HCT116 (cell line): ENCODE measurements at places on chromosomes 11 and 22. TPM values are rescaled to one million over a fixed set of nuclear protein-coding genes. Genes with fewer than 3 reads are reported as not detected.

SHISAL1 gene
- total RNA-seq = not detected

GRCh38 chr11:33263549-33263948 lies 6.4 kb downstream of the HIPK3 start:
- peaks cover 31% of the 10 kb centered on the region for H3K4me1 ChIP-seq
- H3K27me3 ChIP-seq = no peaks in the 10 kb centered on the region
- no peak overlapping the region for H3K4me3 ChIP-seq
- no peak overlapping the region for H3K27ac ChIP-seq
- no peaks in the 10 kb centered on the region for H3K36me3 ChIP-seq

GRCh38 chr11:70829886-70830272 lies 422.5 kb downstream of the SHANK2 start:
- no peaks in the 10 kb centered on the region for H3K4me1 ChIP-seq
- no peaks in the 10 kb centered on the region for H3K36me3 ChIP-seq
- no peaks in the 10 kb centered on the region for H3K27me3 ChIP-seq
- H3K4me3 ChIP-seq = no peak overlapping the region
- DNase-seq = no peak

GGTLC3 gene
- total RNA-seq = not detected

DNA sequence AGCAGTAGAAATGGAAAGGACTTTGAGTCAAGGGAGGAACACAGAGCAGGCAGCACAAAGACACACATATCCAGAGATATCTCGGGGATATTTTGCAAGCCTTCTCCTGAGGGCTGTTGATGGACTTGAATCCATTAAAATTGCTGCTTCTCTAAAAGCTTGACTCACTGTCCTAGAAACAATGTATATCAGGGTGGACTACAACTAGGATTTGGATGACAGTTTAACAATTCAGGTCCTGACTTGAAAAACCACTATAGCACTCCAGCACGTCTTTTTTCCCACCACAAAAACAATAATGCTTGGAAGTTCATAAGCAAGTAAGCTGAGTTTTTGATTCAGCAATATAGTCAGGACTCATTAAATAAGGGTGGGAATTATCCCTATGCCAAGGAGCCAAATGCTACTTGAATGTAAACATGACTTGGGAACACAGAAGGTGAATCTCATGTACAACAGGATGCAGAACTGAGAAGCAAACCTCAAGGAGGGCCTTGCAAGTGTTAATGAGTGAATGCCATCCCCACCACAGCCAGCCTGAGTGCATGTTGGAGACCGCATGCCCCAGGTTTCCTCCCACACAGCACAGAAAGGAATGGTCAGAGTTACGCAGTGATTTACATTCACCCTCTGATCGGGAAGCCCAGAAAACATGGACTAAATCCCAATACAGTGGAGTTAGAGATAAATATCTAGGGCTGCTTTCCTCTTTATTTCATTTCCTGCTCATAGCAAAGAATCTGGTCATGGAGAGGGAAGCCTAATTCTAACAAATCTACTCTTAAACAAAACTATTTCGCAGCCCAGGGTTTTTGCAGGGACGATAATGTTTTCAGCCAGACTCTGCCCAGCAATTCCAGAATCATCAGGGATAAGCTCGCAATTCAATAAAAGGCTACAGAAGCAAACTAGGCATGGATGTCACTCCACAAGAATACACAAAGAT lies 98.4 kb upstream of the OR9G4 start:
- no peaks in the 10 kb centered on the region for H3K27me3 ChIP-seq
- no peak for DNase-seq
- H3K4me1 ChIP-seq = no peaks in the 10 kb centered on the region
- no peak overlapping the region for H3K27ac ChIP-seq
- H3K36me3 ChIP-seq = no peaks in the 10 kb centered on the region

DNA sequence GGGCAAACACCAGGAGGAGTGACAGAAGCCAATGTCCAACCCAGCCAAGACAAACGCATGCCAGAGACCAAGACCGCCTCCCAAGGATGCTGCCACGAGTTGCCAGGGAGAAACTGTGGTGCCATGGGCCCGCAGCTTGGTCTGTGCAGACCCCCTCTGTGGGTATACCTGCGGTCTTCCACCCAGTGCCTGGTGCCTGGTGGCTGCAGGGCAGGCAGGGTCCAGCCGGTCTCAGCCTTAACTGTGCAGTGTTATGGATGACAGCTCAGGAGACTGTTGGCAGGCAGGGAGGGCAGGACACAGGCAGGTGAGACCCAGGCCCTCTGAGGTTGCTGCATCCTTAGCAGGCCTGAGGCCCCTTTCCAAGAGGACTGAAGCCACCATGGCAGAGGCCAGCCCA lies 97.9 kb downstream of the MED15 start:
- no peak for DNase-seq
- H3K27me3 ChIP-seq = no peaks in the 10 kb centered on the region
- H3K4me3 ChIP-seq = no peak overlapping the region

DNA sequence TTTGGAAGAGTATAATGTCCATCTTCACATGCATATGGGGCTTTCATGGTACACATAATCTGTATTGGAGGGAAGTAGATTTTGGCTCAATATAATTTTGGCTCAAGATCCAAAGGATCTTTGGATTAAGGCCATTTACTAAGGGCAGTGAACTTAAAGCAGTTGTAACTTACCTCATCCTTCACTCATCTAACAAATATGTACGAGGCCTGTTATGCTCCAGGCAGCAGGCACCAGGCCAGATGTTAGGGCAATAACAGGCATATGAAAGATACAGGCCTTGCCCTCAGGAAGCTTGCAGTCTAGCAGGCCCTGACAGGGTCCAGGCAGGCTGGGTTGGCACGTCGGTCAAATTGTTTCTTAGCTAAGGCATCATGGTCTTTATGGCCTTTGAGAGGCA lies 44.6 kb downstream of the LIF start:
- H3K27ac ChIP-seq = no peak overlapping the region
- H3K4me1 ChIP-seq = peaks cover 34% of the 10 kb centered on the region

LMNTD2 gene
- 9.5 TPM for total RNA-seq

APOL3 gene
- 0.49 TPM for total RNA-seq

DNA sequence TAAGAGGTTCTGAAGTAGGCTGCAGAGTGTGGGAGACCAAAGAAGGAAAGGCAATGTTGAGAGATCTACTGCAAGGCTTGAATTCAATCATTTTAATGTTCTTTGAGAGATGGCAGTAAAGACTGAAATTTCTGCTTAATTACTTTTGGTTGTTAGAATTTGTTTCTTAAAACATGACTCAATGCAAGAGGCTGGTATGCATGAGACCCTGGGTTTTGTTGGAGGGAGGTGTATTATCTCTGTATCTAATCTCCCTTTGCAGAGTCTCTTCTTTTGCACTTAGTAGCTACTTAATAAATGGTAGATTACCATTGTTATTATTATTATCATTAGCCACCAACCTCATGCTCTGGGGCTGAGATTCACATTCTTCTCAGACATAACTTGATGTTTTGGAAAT lies 87.4 kb upstream of the DRD2 start:
- no peak for DNase-seq
- no peak overlapping the region for H3K4me3 ChIP-seq
- H3K27me3 ChIP-seq = peaks cover 13% of the 10 kb centered on the region; the same call in 1 of the 2 replicates
- no peaks in the 10 kb centered on the region for H3K36me3 ChIP-seq
- no peaks in the 10 kb centered on the region for H3K4me1 ChIP-seq

DNA sequence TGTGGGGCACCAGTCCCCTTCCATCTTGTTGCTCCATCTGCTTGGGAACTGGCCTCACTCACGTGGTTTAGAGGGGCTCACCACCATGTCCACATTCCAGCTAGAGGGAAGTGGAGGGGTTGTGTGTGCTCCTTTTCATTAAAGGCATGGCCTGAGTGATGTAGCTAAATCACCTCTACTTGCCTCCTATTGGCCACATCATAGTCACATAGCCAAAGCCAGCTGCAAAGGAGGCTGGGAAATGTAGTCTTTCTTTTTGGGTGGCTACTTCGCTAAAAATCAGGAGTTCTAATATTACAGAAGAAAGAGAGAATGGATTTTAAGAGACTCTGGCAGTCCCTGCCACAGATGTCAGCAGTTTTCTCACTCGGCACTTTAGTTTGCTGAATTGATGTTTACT lies 63.0 kb upstream of the ALX4 start:
- no peaks in the 10 kb centered on the region for H3K27me3 ChIP-seq
- no peaks in the 10 kb centered on the region for H3K36me3 ChIP-seq
- no peaks in the 10 kb centered on the region for H3K4me1 ChIP-seq

- no peak overlapping the region for H3K4me3 ChIP-seq
- H3K36me3 ChIP-seq = no peaks in the 10 kb centered on the region
- H3K4me1 ChIP-seq = peaks cover 14% of the 10 kb centered on the region
- H3K27me3 ChIP-seq = no peaks in the 10 kb centered on the region
- H3K27ac ChIP-seq = no peak overlapping the region
- DNase-seq = peak; percentile 23
Measured at GRCh38 chr11:8566613-8567210, 27.3 kb downstream of the STK33 start.

DNA sequence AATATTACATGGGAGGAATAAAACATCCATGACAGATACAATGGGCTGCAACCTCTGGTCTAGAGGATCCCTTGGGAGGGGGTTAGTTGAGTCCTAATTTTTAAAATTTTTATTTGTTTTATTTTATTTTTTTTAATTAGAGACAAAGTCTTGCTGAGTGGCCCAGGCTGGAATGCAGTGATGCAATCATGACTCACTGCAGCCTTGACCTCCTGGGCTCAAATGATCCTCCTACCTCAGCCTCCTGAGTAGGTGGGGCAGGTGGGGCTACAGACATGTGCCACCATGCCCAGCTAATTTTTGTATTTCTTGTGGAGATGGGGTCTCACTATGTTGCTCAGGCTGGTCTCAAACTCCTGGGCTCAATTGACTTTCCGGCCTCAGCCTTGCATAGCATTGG lies 43.1 kb downstream of the FDX1 start:
- no peak for DNase-seq
- H3K27ac ChIP-seq = no peak overlapping the region
- H3K4me3 ChIP-seq = no peak overlapping the region
- H3K4me1 ChIP-seq = peaks cover 4% of the 10 kb centered on the region; the same call in 1 of the 2 replicates
- H3K27me3 ChIP-seq = no peaks in the 10 kb centered on the region

GRCh38 chr11:66218036-66218435 lies 50.4 kb upstream of the RAB1B start:
- H3K4me1 ChIP-seq = no peaks in the 10 kb centered on the region
- no peak overlapping the region for H3K27ac ChIP-seq
- no peaks in the 10 kb centered on the region for H3K27me3 ChIP-seq
- H3K4me3 ChIP-seq = no peak overlapping the region
- peaks cover 2% of the 10 kb centered on the region; the same call in 1 of the 2 replicates for H3K36me3 ChIP-seq

GRCh38 chr11:79960461-79960860 lies 519.6 kb upstream of the TENM4 start:
- H3K27ac ChIP-seq = no peak overlapping the region
- H3K4me3 ChIP-seq = no peak overlapping the region
- DNase-seq = no peak
- no peaks in the 10 kb centered on the region for H3K36me3 ChIP-seq
- no peaks in the 10 kb centered on the region for H3K4me1 ChIP-seq

BTG4 gene
- total RNA-seq = not detected

CAPN5 gene
- 8.6 TPM for total RNA-seq

DNA sequence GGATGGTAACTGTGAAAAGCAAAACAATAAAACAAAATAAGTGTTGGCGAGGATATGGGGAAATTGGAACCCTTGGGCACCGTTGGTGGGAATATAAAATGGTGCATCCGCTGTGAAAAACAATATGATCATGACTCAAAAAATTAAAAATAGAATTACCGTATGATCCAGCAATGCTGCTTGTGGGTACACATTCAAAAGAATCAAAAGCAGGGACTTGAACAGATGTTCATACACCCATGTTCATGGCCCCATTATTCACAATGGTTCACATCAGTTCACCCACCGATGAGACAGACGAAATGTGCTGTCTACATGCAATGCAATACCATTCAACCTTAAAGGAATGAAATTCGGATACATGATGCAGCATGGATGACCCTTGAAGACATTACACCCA lies 1.2 kb upstream of the DERL3 start:
- H3K27ac ChIP-seq = no peak overlapping the region
- no peak for DNase-seq
- H3K27me3 ChIP-seq = no peaks in the 10 kb centered on the region
- no peaks in the 10 kb centered on the region for H3K4me1 ChIP-seq
- H3K4me3 ChIP-seq = no peak overlapping the region

SGSM1 gene
- 5.1 TPM for total RNA-seq

TMEM121B gene
- 0.57 TPM for total RNA-seq

DNA sequence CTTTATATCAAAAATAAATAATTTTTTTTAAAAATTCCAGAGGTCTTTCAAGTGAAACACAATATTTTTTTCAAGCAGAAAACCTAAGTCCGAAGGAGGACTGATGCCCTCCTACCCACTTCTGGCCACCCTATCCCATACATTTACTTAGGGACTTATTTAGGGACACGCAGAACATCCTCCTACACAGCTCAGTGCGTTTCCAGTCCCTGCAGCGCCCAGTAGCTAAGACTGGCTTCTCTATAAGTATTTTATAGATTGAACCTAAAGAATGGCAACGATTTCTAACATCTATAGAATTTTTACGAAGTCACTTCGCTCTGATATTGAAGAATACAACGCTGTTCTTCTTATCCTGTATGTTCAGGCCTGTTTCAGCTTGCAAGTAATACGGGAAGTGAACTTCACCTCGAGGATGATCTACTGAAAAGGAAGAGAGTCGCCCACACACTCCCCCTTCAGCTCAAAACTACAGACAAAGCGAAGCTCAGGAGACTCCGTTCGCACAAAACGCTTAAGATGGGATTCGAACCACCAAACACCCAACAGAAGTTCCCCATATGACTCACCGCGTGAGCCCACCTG lies 328 bp downstream of the CHEK2 start:
- no peaks in the 10 kb centered on the region for H3K27me3 ChIP-seq
- peak overlapping the region; percentile 94 for H3K4me3 ChIP-seq
- peaks cover 6% of the 10 kb centered on the region; the same call in 1 of the 2 replicates for H3K4me1 ChIP-seq
- peaks cover 9% of the 10 kb centered on the region for H3K36me3 ChIP-seq
- no peak for DNase-seq

- no peak for DNase-seq
- H3K27me3 ChIP-seq = peaks cover 40% of the 10 kb centered on the region
- H3K4me3 ChIP-seq = no peak within 1 kb of the TSS
Measured at GRCh38 chr11:63369165-63369970, at the start of gene SLC22A9. SLC22A9 (plus strand) TSS chr11:63369785; CDS start chr11:63370057, 272 bp downstream.

GRCh38 chr22:38645430-38645829 lies 10.8 kb downstream of the FAM227A start:
- no peaks in the 10 kb centered on the region for H3K27me3 ChIP-seq
- no peak for DNase-seq
- H3K4me3 ChIP-seq = no peak overlapping the region

SYCE3 gene
- not detected for total RNA-seq
